Osteoblast (primary cell): ENCODE measurements at places on chromosomes 6 and 20. TPM values are rescaled to one million over a fixed set of nuclear protein-coding genes. Genes with fewer than 3 reads are reported as not detected.

Gene RBPJL
- total RNA-seq, result not detected in 2 replicates

Gene BMP2
- 1.8 TPM in 2 replicates for total RNA-seq

Gene PRND
- total RNA-seq, result not detected in 2 replicates

Gene SOBP
- 3.6 and 12.1 TPM in 2 replicates for total RNA-seq

Gene BNIP5
- not detected in 2 replicates for total RNA-seq

Gene DEF6
- total RNA-seq, result 0.29 and 0.72 TPM in 2 replicates

Gene C6orf141
- total RNA-seq, result not detected in 2 replicates

Gene CST2
- not detected in 2 replicates for total RNA-seq

Gene NR2E1
- total RNA-seq, result not detected in 2 replicates

Gene BPIFB1
- total RNA-seq, result not detected in 2 replicates

Gene HRH3
- not detected in 2 replicates for total RNA-seq

Gene METTL24
- 0.29 and 0.36 TPM in 2 replicates for total RNA-seq

Gene TNXB
- 8.3 and 11.9 TPM in 2 replicates for total RNA-seq

Gene CAGE1
- under 0.01 TPM in 2 replicates for total RNA-seq

Gene TRIM15
- total RNA-seq, result not detected in 2 replicates

Gene MUC21
- total RNA-seq, result not detected in 2 replicates

Gene CALHM6
- total RNA-seq, result 0.72 and 0.88 TPM in 2 replicates

Gene MEP1A
- total RNA-seq, result not detected in 2 replicates

Gene TCP11
- 0.29 and 0.72 TPM in 2 replicates for total RNA-seq

Gene EPB41L1
- 26.8 and 32.4 TPM in 2 replicates for total RNA-seq

Gene CNKSR3
- total RNA-seq, result 4.7 and 5.4 TPM in 2 replicates

Gene ANKRD66
- not detected in 2 replicates for total RNA-seq

Gene SRC
- 22.1 and 22.4 TPM in 2 replicates for total RNA-seq

Gene C6orf47
- total RNA-seq, result 21.2 and 21.7 TPM in 2 replicates

Gene MLIP
- 0.29 and 0.36 TPM in 2 replicates for total RNA-seq

Gene CST4
- total RNA-seq, result not detected in 2 replicates

Gene SOX4
- total RNA-seq, result 77.5 and 81.1 TPM in 2 replicates

Gene SENP6
- total RNA-seq, result 107 and 117 TPM in 2 replicates

Gene MTCH1
- 183 and 185 TPM in 2 replicates for total RNA-seq

Gene SSTR4
- total RNA-seq, result not detected in 2 replicates

Gene KCNQ2
- 0.36 TPM in 1 of 2 replicates, not detected in the other for total RNA-seq

Gene DNAH8
- total RNA-seq, result under 0.01 and 0.36 TPM in 2 replicates

Gene DNPH1
- total RNA-seq, result 32.9 and 33.3 TPM in 2 replicates

Gene BPIFA1
- total RNA-seq, result not detected in 2 replicates
